ENCODE measurements at places on chromosomes 7 and 10.

DNA sequence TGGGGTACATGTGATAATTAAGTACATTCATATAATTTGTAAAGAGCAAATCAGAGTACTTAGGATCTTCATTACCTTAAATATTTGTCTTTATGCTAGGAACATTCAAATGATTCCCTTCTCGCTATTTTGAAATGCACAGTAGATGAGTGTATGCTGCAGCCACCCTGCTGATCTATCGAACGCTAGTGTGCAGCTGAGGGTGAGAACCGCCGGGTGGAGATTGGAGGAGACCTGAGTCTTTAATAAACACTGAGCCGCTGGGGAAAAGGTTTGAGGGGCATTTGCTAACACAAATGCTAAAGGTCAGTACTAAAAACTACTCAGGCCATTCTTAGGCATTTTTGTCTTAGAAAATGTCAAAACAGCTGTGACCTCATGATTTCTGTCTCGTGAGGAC is 148.0 kb downstream of the DPP6 start:
- DNase-seq, result no peak

DNA sequence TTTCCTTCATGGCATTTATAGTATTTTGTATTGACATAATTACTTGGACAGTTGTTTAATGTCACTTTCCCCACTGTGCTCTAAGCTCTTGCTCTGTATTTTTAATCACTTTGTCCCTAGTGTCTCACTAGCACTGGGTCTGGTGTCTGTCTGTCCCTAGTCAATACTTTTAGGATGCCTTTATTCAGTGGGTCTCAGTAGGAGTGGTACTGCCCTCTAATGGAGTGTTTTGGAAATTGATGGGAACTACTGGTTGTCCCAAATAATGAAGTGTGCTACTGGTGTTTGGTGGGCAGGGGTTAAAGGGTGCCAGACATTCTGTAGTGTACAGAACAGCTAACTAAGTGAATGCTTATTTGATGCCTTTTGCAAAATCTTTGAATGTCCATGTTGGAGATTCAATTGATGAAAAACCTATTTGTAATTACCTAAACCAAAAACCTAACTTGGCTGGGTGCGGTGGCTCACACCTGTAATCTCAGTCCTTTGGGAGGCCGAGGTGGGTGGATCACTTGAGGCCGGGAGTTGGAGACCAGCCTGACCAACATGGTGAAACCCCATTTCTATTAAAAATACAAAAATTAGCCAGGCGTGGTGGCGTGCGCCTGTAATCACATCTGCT is 33.3 kb downstream of the CDK14 start:
- DNase-seq, result peak; percentile 50

DNA sequence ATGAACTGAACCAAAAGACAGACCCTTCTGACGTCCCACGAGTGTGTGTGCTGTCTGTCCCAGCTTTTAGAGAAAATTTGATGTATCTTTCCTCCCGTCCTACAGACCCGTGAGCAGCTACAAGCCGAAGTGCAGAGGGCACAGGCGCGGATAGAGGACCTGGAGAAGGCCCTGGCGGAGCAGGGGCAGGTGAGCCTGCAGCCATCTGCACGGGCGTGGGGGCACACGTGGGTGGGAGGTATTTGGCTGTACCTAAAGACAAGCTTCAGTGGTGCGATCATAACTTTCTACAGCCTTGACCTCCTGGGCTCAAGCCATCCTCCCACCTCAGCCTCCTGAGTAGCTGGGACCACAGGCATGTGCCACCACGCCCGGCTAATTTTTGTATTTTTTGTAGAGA is 41.7 kb upstream of the DPYSL4 start:
- no peak for DNase-seq

GRCh38 chr7:142554560-142555532 is 194.4 kb upstream of the PRSS1 start:
- DNase-seq, result no peak

GRCh38 chr7:23299770-23300300 is 696 bp downstream of the MALSU1 start:
- no peak for DNase-seq

DNA sequence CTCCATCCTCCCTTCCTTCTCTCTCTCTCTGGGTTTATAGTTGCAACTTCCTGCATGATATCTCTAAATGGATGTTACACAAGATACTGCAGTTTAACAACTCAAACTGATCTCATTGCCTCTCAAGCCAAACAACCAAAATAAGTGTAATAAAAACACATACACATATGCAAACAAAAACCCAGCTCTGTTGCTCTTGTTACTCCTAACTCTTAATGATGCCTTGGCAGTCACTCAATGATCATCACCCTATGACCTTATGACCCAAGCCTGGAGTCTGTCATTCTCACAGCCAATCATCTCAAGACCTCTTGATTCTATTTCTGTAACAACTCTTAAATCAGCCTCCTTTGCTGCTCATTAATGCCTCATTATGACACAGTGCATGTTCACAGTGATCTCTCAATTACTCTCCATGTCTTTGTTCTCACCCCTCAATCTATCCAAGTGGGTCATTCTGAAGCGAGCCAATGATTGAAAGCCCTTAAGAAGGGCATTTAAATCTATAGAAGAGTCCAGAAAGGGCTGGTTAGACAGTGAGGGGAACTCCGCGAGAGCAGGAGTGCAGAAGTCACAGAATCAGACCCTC is 210.9 kb downstream of the INHBA start:
- DNase-seq, result no peak

DNA sequence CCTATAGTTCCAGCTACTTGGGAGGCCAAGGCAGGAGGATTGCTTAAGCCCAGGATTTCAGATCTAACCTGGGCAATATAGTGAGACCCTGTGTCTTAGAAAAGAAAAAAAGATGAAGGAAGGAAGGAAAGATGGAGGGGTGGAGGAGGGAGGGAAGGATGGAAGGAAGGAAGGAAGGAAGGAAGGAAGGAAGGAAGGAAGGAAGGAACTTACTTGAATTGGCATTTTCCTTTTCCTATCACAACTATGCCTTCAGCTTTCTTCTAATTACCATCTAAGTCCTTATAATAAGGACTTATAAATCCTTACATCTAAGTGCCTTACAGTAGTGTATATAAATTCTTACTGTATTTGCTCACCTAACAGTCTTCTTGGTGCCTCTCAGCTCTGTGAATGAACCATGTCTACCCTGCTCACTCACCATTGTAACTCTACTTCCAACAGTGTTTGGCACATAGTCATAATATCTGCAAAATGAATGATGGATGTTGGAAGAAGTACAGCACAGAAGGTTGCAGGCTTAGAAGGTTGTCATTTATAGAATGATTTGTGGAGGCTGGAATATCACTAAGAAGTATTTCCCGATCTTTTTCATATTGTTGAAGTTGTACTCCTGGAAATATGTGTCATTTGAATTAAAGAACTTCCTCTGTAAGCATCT is 125.5 kb downstream of the KIAA1217 start:
- DNase-seq, result no peak

- no peak for DNase-seq
Observed at GRCh38 chr10:77574438-77574837, 63.2 kb downstream of the KCNMA1 start.

DNA sequence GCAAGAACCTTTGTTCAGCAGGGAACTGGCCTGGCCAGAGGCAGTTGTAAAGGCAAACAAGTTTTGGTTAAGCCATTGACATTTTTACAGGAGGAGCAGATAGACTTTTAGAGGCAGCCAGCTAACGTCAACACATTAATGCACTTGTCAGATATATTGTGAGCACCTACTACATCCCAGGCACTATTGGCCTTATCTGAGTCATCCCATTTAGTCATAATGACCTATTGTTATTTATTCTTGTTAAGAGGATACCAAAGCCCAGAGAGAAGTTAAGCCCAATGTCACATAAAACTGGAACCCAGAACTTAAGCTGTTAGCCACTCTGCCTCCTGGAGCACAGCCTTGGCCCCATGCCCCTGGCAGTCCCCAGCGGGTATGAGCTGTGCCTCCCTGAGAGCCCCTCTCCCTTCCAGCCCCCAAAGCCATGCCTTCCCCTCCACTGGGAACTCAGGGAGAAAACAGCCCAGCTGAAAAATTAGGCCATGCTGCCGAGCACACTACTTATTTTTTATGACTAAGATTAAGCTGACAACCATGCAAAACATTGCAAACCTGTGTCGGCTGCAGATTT is 32.7 kb upstream of the TRIM8 start:
- DNase-seq, result no peak

- peak; percentile 60 for DNase-seq
Observed at GRCh38 chr7:106773228-106773627, 91.9 kb upstream of the PIK3CG start.

DNA sequence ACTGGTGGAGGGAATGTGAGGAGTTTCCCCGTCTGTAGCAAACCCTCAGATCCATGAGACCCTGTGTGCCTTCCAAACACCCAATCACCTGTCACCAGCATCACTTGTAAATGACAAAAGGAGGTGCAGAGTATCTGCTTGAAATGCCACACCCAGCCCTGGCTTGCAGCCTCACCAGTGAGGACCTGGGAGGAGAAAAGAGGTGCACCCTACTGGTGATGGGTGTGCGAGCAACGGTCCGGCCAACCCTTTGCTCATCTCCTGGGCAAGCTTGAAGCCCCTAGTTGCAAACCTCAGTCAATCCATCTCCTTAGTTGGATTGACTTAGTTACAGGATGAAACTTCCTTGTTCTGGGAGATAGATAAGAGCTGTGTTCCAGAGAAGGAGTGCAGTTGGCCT is 62.4 kb upstream of the WAPL start:
- no peak for DNase-seq

- no peak for DNase-seq
Observed at GRCh38 chr7:99141334-99141733, 2.6 kb downstream of the SMURF1 start.

DNA sequence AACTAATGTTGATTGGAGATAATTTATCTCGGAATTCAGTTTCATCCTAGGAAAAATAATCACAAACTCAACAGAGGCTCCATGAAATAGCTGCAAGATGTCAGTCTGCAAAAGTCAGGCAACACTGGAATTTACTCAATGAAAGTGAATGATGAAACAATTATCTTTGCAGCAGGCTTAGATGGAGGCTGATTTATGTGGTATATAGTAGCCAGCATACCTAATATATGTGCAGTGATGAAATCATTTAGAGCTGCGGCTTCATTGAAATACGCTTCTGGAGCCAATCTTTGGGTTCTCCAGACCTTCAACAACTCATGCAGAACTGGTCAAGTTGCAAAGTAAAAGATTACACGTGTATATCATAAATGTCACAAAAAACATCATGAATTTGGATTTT is 113.3 kb downstream of the ITGA8 start:
- DNase-seq, result no peak

DNA sequence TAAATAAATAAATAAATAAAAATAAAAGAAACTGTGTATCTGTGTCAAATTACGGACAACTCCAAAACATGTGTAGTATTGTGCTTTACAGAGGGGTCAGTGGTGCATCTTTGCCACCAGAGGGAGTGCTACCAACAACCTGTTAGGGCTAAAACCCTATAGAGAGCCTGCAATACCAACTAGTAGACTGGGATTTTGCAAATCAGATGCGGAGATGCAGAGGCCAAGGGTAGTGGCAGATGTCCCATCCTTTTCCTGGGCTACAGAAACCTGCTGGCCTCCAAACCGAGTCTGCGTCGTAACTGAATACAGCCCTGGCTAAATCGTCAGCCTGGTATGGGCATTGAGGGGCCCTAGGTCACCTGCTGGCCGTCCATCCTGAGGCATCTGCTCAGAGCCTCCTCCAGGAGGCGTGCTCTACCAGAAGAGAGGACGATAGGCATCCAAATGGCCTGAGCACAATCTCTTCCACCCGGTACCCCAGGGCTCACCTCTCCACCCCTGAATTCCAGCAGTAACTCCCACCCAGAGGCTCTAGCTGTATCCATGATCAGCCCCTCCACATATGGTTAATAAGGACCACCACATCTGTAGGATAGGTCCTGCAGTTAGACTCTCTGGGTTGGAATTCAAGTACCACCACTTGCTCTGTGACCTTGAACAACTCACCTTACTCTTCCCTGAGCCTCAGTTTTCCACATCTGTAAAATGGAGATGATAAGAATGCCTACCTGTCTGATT is 6.2 kb upstream of the RRP12 start:
- peak; percentile 76 for DNase-seq

GRCh38 chr10:11578802-11579255 is 32.6 kb downstream of the USP6NL start:
- no peak for DNase-seq

- no peak for DNase-seq
Observed at GRCh38 chr7:117970801-117971200, 97.6 kb upstream of the CTTNBP2 start.

DNA sequence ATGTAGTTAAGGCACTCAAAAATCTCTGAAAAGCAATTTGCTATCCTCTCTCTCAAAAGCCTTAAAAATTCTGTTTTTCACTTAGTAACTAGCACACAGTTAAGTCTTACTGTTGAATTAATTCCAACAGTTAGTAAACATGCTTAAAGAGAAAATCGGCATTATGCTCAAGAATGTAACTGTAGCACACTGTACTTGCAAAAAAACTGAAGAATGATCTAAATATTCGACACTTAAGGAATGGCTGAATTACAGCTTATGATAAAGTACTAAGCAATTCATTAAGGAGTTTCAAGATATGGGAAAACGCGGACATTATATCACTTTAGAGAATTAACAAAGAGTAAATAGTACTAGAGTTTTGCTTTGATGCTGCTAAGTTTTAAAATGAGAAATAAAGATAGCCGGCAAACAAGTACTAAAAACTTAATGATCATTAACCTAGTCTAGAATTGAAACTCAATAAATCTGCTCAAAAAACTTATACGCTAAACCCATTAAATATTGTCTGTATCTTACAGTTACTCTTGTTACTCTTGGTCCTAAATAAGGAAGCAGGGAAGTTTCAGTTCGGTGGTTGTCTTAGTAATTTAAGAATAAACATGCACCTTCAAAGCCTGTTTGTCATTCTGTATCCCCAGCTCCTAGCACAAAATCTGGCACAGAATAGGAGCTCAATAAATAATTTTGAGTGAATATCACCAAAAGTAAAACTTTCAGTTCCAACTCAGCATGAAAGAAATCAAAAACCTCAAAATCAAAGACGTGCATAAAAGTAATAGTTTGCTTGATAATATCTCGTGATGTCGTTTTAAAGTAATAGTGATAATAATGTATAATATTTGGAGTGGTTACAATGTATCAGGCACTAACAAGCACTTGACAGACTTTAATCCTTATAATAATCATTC is 1.2 kb downstream of the TRDMT1 start:
- no peak for DNase-seq

GRCh38 chr7:80443325-80443724 is 68.5 kb downstream of the GNAT3 start:
- DNase-seq, result no peak

DNA sequence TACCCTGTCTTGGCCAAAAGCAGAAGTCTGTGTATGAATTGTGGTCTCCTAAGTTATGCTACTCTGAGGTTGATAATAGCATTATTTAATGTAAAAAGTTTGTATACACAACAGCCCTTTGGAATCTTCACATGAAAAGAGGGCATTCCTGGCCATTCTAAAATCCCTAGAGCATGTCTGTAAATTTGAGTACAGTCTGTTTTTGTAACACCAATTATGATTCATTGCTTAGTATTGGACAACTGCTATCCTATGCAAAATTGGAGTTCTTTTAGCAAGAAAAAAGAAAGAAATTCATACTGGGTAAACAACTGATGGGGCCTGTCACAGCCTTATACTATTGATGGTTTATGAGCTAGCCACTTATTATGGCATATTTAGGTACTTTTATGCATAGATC is 10.2 kb downstream of the CUTC start:
- no peak for DNase-seq
